ENCODE measurements at places on chromosomes 7 and 10. TPM values are rescaled to one million over a fixed set of nuclear protein-coding genes. Genes with fewer than 3 reads are reported as not detected.

DNA sequence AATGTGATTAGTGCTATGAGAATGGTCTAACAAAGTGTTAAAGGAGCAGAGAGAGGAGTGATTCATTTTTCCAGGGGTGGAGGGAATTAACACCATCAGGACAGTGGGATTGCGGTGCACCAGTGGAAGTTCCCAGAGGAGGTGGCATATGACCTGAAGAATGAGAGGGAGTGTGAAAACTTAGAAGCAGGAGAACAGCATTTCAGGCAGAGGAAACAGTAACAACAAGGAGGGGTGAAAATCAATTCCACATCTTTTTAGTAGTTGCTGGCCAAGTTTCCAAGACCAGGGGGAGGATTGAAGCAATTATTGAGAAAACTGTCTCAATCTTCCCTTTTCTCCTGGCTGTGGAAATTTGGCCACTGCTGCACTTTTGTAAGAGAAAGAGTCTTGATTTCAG lies 23.7 kb upstream of the CCDC172 start:
- DNase-seq = no peak

Gene SPDYE6
- polyA plus RNA-seq = not detected

DNA sequence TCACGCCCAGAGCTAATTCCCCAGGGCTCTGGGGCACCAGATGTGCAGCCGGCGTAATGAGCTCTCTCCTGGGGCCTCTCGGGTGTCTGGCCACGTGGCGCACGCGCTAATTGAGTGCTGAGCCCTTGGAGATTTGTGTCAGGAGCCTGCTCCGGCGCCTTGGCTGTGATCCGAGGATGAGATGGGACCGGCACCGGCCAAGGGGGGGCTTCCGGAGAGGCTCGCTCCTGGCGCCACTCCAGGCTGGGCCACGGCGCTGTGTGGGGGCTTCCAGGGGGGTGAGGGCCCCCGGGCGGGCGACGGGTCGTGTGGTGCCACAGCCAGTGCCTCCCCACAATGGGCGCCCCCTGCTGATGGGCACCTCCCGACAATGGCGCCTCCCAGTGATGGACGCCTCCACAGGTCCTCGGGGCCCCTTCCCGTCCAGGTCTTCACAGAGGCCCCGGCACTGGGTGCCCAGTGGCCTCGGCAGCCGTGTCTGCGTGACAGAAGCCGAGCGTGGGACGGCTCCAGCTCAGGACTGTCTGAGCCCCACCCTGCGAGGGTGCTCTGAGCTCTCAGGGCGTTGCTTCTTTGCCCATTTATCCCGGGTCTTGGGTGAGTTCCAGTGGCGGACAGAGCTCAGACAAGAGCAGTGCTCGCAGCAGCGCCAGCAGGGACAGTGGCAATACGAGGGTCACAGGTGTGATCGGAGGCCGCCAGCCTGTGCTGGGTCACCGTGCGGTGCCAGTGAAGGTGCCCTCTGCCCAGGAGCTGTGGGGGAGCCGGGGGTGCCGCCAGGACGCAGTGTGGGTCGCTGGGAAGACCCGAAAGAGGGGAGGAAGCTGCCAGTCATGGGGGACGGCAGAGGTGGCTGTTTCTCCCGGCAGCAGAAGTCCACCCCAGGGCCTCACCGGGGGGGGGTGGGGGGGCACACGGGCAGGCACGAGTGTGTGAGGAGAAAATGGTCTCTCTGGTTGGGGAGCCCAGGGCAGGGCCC lies 8.2 kb upstream of the NKX6-2 start:
- DNase-seq = no peak

GRCh38 chr10:89852872-89853271 lies 151.5 kb downstream of the KIF20B start:
- no peak for DNase-seq

GRCh38 chr7:140656548-140657515 lies 15.9 kb upstream of the ADCK2 start:
- peak; percentile 70 for DNase-seq

DNA sequence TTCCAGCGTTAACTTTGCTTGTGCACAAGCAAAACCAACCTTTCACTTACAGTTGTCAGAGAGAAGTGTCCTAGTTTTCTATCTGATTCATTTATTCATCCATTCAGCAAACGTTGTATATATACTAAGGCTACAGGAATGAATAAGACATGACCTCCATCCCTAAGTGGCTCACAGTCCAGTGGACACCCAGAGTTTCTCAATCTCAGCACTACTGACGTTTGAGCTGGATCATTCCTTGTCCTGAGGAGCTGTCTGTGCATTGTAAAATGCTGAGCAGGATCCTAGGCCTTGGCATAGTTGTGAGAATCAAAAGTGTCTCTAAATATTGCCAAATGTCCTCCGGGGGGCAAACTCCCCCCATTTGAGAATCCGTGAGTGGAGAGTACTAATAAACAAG lies 166.7 kb upstream of the PRKCQ start:
- peak; percentile 93 for DNase-seq

- no peak for DNase-seq
Observed at GRCh38 chr10:87500646-87501048, 4.0 kb upstream of the MINPP1 start.

- no peak for DNase-seq
Observed at GRCh38 chr10:1923586-1923985, 186.3 kb upstream of the ADARB2 start.

Gene PNLIPRP3
- not detected for polyA plus RNA-seq

DNA sequence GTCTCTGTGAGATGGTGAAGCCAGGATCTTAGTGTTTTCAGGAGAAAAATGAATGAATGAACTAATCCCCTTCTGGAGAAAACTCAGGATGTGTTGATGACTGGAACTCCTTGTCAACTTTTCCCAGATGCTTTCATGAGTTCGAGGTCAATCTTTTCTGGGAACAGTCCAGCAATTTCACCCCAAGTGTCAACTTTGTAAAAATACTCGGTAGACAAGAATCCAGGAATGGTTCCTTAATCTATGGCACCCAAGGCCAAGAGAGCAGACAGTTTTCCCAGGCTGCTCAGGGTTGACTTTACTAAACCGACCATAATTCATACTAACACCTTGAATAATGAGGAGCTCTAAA lies 31.1 kb upstream of the LYZL1 start:
- DNase-seq = no peak

Gene PDE6C
- not detected for polyA plus RNA-seq

GRCh38 chr7:137965942-137966640 lies 35.8 kb downstream of the CREB3L2 start:
- no peak for DNase-seq

DNA sequence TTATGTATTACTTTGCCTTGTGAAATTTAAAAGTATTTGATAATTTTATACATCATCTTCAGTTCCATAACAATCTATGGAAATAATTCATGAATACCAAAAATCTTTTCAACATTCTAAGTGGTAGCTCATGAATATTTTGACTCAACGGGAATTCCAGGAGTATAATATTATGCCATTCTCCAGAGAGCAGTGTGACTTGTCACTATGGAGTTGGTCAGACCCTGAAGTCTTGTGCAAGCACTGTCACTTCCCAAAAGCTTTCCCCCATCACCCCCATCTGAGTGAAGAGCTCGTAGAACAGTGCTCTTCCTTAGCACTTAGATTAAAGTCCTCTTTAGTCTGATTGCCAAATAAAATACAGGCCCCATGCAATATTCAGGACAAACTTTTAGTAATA lies 29.4 kb upstream of the CCNJ start:
- no peak for DNase-seq

- DNase-seq = no peak
Observed at GRCh38 chr10:109979215-109979614, 28.6 kb upstream of the ADD3 start.

Gene PKD2L1
- not detected for polyA plus RNA-seq

Gene IFIT1B
- not detected for polyA plus RNA-seq

DNA sequence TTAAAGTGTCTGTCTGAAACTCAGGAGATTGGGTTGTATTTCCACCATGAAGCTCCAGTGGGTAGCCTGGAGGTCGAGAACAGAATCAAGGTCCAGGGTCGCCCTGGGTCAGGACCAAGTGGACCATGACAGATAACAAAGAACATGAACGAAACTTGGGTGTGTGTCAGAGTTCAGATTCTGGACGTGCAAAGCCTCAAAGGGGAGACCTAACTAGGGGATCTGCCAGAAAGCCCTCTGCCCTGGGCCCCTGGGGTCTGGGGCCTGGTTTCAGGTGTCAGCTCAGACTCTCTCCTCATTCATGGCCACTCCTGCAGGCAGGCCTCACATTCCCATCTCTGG lies 1.6 kb downstream of the RASSF4 start:
- DNase-seq = no peak

Gene TAS2R4
- 0.14 TPM for polyA plus RNA-seq

Gene MSMB
- polyA plus RNA-seq = not detected

DNA sequence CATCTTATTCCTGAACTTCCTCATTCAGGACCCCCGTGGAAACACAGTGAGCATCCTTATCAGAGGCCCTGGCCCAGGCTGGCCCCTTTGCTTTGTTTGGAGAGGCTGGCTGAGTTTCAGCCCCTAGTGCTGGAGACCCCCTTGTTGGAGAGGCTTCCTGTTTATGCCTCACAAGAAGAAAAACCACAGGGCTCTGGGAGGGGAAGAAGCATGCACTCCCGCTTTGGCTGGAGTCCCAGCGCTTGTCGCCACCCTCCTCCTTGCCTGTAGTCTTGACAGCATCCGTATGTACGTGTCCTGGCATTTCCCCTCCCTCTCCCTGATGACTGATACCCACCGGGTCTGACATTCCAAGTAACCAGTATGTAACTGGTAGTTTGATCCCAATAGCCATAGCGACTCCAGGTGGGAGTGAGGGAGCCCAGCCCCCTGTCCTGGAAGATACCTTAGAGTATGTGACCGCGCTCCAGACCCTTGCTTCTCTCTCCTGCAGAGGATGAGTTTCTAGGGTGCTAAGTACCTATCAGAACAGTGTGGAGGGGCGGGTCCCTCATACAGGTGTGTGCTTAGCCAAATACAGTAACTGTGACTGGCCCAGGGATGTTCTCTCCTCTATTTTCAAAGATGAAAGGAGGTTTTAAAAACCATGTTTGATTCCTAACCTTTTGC lies 6.9 kb upstream of the ATP6V0E2 start:
- DNase-seq = peak; percentile 82

Gene OIT3
- not detected for polyA plus RNA-seq

Gene TFEC
- 0.02 TPM for polyA plus RNA-seq

DNA sequence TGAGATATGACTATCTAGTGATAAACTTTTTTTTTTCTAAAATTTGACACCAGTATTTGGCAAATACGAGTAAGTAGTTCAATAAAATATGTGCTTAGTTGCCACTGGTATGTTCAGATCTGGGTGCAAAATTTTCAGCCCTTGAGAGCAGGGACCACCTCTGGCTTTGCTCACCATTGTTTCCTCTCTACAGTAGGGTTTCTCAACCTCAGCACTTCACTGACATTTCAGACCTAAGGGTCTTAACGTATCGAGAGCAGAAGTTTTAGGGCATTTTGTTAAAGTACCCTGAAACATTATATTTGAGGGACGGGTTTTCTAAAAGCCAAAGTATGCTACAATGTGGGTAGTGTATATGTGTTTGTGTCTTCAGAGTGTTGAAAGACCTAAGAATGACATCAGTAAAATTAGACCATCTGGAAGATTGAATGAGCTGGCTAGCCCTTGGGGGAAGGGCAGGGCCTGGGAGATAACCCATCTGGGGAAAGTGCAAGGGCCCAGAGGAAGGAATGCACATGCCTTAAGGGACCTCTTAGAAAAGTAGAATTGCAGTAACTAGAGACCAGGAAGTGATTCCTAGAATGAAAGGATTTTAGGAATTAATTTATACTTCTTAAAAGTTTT lies 11.8 kb downstream of the BZW2 start:
- peak; percentile 94 for DNase-seq

GRCh38 chr7:46146454-46147255 lies 225.6 kb upstream of the IGFBP3 start:
- DNase-seq = peak; percentile 70

Gene GPR22
- not detected for polyA plus RNA-seq

DNA sequence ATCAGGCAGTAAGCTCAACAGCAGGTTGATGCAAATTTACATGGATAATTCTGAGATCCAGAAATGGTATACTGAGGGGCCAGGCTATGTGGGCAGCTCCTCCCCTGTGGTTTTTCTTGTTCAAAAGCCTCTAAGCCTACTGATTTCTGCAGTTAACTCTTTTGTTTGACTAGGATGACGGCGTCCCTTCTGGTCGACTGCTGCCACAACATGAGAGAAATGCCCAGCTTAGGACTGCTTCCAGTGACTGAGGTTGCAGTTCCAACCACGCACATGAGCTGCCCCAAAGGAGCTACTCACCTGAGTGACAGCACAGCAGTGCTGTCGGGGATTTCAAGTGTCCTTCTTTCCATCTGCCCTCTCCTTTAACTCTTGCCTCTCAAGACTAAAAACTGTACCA lies 973.0 kb upstream of the GHITM start:
- DNase-seq = no peak

GRCh38 chr10:130206216-130206737 lies 70.1 kb downstream of the GLRX3 start:
- DNase-seq = no peak

DNA sequence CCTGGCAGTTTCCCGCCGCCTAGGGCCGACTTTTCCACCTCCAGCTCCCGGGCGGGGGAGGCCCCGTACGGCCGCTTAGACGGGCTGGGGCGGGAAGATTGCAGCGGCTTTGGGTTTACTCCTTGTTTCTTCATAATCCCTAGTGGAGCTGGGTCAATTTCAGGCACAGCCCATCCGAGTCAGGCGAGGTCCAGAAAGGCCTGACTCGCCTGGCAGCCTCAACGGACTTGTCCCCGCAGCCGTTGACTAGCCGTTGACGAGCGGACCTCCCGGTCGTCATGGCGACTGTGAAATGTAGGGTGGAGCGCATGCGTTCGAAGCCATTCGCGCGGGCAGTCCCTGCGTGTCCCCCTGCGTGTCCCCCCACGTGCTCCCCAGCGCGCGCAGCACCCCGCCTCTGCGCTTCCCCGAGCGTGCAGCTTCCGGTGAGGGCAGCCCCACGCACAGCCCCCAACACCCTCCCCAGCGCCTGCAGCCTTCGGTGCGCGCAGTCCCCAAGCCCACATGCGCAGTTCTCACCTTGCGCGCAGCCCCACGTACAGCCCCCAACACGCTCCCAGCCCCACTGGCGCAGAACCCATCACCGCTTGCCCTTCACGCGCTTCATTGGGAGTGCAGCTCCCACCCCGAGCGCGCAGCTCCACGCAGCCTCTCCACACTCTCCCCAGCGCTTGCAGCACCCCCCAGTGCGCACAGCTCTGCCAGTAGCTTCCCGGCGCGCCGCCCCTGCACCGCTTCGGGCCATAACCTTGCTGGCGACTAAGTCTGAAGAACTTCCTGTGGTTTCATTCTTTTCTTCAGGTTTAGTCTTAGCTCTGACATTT lies 67.8 kb downstream of the TBX20 start:
- peak; percentile 8 for DNase-seq

DNA sequence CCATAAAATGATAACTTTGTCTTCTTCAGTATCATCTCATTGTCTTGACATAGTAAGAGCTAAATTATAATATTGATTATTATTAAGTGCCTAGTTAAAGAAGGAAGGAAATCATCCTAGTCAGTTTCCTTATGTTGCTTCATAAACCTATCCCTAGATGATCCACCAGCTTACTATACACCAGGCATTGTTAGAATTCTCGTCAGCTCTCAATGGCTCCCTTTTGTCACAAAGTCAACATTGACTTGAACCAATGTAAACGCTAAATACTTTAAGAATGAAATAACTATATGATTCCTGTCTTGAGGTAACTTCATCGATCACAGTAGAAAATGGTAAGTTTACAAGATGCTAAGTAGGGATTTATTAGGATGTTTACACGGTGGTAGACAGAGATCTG lies 1162.9 kb downstream of the CNTNAP2 start:
- DNase-seq = no peak

Gene ZFAND2A
- polyA plus RNA-seq = 28.7 TPM

Gene FAM237B
- polyA plus RNA-seq = not detected

Gene STEAP4
- not detected for polyA plus RNA-seq

- no peak for DNase-seq
Observed at GRCh38 chr10:34918060-34918775, 103.1 kb upstream of the PARD3 start.

Gene PRKG1
- 3.5 TPM for polyA plus RNA-seq

Gene UCN3
- not detected for polyA plus RNA-seq

Gene CYP3A7
- polyA plus RNA-seq = not detected
